Activated CD4-positive, alpha-beta T cell treated with anti-CD3 and anti-CD28 coated beads for 48 hours (primary cell): ENCODE measurements at places on chromosomes 1 and 21.

- DNase-seq: no peak
Observed at GRCh38 chr1:48955774-48956173, 179.1 kb upstream of the BEND5 start.

- no peak for DNase-seq
Observed at GRCh38 chr1:60890664-60891063, 191.7 kb upstream of the NFIA start.

GRCh38 chr1:59193443-59194093, 103.3 kb upstream of the FGGY start:
- DNase-seq: no peak

DNA sequence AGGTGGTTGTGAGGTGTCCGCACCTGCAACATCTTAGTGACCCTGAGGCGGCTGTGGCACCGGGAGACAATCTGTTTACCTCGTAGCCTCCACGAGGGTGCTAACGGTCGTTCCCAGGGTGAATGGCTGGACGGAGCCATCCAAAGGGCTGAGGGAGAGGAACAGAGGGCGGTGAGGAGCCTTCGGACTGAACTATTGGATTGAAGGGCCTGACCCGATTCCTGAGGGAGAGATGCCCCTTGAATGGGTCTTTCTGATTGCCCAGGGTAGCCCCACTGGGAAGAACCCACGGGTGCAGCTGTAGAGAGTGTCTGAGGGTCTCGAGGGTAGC, 2.3 kb downstream of the NR5A2 start:
- DNase-seq: no peak

GRCh38 chr1:222583079-222583478, 6.7 kb downstream of the TAF1A start:
- DNase-seq: no peak

GRCh38 chr1:212010004-212010403, 25.4 kb downstream of the INTS7 start:
- DNase-seq: no peak

DNA sequence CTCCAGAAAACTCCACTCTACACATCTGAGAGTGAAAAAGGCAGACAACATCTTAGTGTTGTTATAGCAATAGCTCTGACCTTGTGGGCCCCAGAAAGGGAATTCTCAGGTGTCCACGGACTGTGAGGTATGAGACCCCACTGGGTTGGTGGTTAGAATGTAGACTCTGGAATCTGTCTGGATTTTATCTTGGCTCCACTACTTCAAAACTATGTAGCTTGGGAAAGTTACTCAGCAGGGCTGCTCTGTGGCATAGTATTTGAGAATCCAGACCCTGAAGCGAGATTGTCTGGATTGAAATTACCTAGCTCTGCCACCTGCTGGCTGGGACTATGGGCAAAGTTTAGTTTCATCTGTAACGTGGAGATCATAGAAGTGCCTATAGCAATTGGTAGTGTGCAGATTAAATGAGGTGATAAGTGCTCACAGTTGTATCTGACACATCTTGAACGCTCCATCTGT, 25.8 kb downstream of the PRDM2 start:
- DNase-seq: peak; percentile 56

- DNase-seq: no peak
Observed at GRCh38 chr1:183598386-183598785, 8.1 kb upstream of the NCF2 start.

GRCh38 chr1:159884296-159884695, 15.7 kb downstream of the CFAP45 start:
- DNase-seq: no peak

DNA sequence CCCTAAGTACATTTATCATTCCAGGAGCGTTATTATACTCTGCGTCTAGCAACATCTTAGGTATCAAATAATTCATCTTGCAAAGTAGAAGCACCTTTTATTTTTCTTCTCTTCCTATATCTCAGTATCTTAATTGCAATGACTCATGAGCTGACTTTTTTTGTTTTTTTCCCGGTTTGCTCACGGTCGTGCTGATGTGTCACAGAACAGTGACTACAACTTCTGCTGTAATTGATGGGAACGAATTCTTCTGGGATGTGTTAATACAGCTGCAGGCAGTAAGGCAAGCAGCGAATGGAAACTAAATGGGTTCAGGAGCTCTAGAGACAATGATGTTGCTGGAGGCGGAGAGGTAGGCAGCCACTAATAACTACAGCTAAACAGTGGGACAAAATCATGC, 89.8 kb upstream of the TMPRSS15 start:
- DNase-seq: no peak

GRCh38 chr1:7557301-7557891, 213.7 kb upstream of the VAMP3 start:
- DNase-seq: no peak

GRCh38 chr1:4002061-4002521, 102.0 kb upstream of the C1orf174 start:
- no peak for DNase-seq

GRCh38 chr1:32405672-32406467, 11.6 kb upstream of the BSDC1 start:
- no peak for DNase-seq

DNA sequence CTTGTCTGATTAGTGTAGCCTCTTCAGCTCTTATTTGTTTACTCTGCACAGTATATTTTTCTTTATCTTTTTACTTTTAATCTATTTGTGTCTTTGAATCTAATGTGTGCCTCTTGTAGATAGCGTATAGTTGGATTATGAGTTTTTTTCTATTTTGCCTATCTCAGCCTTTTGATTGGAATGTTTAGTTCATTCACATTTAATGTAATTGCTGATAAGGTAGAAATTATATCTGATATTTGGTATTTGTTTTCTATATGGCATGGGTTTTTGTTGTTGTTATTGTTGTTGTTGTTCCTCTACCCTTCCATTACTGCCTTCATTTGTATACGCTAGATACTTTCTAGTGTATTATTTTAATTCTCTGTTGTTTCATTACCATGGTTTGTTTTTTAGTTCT, 131.7 kb upstream of the GRIK3 start:
- DNase-seq: no peak

- no peak for DNase-seq
Observed at GRCh38 chr1:84174051-84174556, 30.0 kb downstream of the PRKACB start.

GRCh38 chr21:34336756-34337391, 26.9 kb upstream of the KCNE2 start:
- DNase-seq: no peak

DNA sequence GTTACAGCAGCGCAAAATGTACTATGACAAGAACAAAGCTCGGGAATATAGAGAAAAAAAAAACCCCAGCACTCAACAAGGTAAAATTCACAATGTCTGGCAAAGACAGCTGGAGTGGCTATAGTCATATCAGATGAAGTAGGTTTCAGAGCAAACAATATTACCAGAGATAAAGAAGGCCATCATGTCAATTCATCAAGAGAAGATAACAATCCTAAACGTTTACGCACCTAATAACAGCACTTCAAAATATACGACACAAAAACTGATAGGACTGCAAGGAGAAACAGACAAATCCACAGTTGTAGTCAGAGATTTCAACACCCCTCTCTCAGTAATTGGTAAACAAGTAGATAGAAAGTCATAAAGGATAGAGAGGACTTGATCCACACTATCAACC, 455.2 kb downstream of the PTPRU start:
- no peak for DNase-seq

GRCh38 chr1:3735688-3736087, 16.6 kb upstream of the CCDC27 start:
- no peak for DNase-seq

GRCh38 chr1:206895837-206896242, 1.4 kb upstream of the IL24 start:
- no peak for DNase-seq

- peak; percentile 30 for DNase-seq
Observed at GRCh38 chr1:23423415-23424292, 894 bp downstream of the TCEA3 start.

- no peak for DNase-seq
Observed at GRCh38 chr1:94873520-94874351, 53.2 kb downstream of the CNN3 start.

DNA sequence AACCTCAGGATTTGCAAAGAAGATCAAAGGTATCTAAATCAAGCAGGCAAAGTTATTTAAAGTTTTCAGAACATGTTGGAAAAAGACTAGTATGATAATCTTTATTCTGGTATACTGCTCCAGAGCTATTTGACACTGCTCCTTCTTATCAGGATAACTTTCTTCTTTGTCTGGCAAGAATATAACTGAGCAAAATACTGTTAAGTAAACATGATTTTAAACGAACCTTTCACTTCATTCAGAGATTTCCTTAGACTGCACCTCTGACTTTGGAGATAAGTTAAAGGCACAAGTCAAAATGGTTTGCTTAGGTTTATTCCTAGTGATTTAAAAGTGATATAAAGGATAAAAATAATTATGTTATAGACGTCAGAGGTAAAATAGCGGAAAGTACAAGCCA, 103.9 kb upstream of the CCDC190 start:
- no peak for DNase-seq

- DNase-seq: no peak
Observed at GRCh38 chr1:233566886-233567285, 47.0 kb upstream of the KCNK1 start.

DNA sequence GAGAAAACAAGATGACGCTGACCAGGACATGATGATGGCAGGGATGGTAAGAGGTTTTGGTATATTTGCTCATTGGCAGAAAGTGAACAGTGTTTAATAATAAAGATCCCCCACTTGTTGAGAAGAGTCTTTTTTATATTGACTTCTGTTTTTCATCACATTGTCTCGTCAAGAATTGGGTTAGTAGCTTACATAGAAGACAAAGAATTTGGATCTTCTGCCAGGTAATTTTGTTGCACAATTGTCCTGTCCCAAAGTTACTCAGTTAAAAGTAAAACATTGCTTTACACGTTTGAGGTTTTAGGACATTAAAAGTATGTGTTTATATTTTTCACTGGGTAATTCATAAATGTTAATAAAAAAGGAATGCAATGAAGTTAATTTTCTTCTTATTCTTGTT, 48.3 kb upstream of the LAMC2 start:
- DNase-seq: no peak

- DNase-seq: no peak
Observed at GRCh38 chr1:85940656-85941306, 215.8 kb downstream of the COL24A1 start.

- peak; percentile 78 for DNase-seq
Observed at GRCh38 chr1:31762726-31763670, 1.1 kb downstream of the ADGRB2 start.

DNA sequence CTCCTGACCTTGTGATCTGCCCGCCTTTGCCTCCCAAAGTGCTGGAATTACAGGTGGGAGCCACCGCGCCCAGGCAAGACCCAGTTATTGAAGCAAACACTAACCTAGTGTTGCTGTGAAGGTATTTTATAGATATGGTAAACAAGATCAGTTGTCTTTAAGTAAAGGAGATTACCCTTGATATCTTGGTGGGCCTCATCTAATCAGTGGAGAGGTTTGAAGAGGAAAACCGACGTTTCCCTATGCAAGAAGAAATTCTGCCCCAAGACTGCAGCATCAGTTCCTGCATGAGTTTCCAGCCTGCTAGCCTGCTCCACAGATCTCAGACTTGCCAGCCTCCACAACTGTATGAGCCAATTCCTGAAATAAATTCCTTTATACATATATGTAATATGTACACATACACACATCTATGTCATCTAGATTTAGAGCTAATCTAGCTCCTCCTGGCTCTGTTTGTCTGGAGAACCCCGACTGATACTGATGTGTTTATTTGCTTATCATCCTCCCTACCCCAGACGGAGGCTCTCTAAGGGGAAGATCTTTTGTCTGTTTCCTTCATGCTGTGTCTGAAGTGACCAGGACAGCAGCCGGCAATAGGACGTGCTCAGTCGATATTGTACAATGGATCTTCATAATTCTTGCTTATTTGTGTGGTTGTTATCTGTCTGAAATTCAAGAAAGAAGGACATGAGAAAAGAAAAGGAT, 90.9 kb downstream of the IER5 start:
- DNase-seq: no peak

GRCh38 chr1:204615881-204616280, 69.7 kb downstream of the LRRN2 start:
- no peak for DNase-seq

DNA sequence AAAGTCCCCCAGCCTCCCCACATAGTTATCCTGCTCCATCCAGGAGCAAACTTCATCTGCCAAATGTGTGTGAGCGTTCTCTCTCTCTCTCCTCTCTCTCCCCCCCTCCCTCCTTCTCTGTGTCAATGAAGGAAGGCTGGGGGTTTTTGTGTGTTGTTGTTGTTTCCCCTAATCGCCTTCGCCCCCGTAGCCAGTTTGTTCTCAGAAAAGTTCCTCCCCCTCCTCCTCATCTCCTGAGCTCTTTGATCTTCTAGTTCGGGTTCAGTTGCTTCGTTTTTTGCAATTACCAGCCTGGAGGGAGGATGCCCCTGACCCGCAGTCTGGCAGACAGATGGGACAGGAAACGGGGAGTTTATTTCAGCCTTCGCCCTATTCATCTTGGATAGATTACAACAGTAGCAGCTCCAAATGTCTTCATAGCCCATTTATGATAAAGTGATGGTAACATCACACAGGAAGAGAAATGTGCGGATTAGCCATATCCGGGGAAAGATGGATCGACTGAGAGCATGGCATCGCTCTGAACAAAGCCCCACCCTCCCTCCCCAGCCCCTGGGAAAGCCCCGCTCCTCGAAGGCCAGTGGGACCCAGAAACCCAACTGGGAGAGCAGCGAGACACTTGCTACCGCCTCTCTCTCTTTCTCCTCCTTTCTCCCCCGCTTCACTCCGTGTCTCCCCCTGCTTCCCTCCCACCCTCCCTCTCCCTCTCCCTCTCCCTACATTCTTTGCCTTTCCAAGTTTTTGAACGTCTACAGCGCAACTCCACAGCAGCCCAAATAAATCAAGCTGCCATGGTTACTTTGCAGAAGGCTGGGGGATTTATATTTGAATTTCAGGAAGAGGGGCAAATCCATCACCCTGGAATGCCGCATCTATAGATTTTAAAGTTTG, 139.7 kb upstream of the ARHGEF16 start:
- no peak for DNase-seq

- no peak for DNase-seq
Observed at GRCh38 chr1:15577691-15578090, 7.2 kb downstream of the AGMAT start.

DNA sequence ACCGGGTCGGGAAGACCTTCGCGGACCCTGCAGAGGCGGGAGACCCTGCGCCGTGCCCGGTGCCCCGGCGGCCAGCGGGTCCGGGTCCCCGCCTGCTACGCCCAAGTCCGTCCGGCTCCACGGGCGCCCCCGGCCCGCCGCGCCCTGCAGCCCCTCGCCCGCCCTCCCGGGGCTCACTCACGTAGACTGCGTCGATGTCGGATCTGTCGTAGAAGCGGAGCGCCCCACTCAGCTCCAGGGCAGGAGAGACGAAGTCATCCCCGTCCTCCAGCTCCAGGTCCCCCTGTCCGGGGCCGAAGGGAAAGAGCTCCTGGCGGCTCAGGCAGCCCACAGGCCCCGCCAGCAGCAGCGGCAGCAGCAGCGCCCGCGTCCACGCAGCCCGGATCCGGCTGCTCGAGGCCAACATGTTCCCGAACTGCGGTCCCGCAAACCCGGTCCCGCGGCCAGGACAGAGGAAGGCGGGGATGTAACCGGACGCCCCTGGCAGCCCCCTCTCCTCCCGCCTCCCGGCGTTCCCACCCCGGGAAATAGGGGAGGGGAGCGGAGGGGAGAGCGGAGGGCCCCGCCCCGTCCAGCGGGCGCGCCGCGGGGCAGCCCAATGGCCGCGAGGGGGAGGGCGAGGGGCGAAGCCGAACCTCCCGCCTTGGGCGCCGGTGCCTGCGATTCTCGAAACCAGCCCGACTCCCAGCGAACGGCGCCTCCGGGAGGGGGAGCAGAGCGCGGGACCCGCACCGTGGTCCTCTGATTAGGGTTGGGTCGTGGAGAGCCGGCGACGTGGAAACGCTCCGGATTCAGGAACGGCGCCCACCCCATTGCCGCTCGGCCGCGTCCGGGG, at the start of gene NID1:
Gene NID1, minus strand, starts transcription at position 417 of the 835 bp plus-strand sequence. Its CDS starts 11 bp downstream, at position 406.
- DNase-seq: peak; percentile 24
